ENCODE measurements at places on chromosomes 3 and 15. TPM values are rescaled to one million over a fixed set of nuclear protein-coding genes. Genes with fewer than 3 reads are reported as not detected.

DNA sequence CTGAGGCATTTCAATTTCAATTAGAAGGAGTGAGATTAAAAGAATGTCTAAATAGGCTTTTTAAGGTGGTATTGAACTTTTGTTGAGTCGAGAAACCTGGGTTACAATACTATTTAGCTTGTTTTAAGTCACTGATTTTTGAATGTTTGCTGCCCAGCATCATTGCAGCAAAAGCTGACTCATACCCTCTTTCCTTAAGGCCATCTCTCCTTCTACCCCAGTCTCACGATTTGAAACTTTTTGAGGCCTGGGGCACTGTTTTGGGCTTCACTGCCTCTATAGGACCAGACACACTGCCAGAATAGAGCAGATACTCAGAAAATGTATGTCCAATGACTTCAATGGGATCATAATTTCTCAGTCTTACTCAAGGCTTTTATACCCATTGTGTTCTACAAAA lies 319.6 kb upstream of the TGFBR2 start:
- DNase-seq, result no peak

Gene SFMBT1
- 37.7 TPM for total RNA-seq

Gene TLR9
- not detected for total RNA-seq

Gene SUSD5
- not detected for total RNA-seq

DNA sequence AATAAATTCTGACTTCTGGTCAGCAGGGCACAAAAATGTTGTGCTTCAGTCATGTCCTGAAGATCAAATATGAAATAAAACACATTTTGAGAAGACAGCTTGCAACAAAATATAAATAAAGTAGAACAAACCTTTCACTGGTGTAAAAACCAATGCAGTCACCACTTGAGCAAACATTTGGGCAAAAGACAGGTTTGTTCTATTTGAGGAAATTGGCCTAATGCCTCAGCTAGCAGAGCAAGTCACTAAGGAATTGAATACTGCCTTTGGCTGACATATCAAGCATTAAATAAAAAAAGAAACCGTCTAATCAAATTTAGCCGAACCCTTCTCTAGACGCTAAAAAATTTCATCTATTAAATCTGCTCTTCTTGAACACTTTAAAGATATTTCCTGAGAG lies 475.4 kb upstream of the CNTN3 start:
- no peak for DNase-seq
